Kidney (tissue), 22 donors: ENCODE measurements at places on chromosomes 3 and 15. TPM values are rescaled to one million over a fixed set of nuclear protein-coding genes. Genes with fewer than 3 reads are reported as not detected.
A peak's percentile ranks its signal among the peaks of the same experiment; 100 is the strongest.

- H3K27me3 ChIP-seq, result no peaks in the 10 kb centered on the region
- H3K27ac ChIP-seq, result no peak overlapping the region
- no peak overlapping the region for H3K4me3 ChIP-seq
- no peak for DNase-seq
- no peaks in the 10 kb centered on the region for H3K4me1 ChIP-seq
These were observed 38.8 kb downstream of the GADL1 start for GRCh38 chr3:30855400-30856292.

DNA sequence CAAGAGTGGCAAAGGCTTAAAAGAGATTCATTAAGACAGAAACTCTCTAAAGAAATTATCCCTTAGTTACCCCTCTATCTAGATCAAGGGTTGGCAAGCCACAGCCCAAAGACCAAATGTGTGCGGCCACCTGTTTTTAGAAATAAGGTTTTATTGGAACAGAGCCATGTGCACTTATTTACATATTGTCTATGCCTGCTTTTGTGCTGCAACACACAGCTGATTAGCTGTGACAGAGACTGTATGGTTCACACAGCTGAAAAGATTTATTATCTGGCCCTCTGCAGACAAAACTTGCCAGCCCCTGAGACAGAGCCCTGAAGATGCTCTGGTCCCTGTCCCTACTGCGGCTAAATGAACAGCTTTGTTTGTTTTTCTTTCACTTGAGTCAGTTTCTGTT lies 88.1 kb downstream of the ADAMTS9 start:
- no peak for DNase-seq
- H3K4me3 ChIP-seq, result no peak overlapping the region
- H3K4me1 ChIP-seq, result no peaks in the 10 kb centered on the region

The CDCP1 gene
- total RNA-seq, result 39.6 TPM

The KBTBD13 gene
- 0.06 TPM for total RNA-seq

GRCh38 chr3:70180664-70181063 lies 131.8 kb downstream of the MDFIC2 start:
- H3K36me3 ChIP-seq, result no peaks in the 10 kb centered on the region
- H3K27ac ChIP-seq, result no peak overlapping the region
- H3K4me1 ChIP-seq, result no peaks in the 10 kb centered on the region
- no peak overlapping the region for H3K4me3 ChIP-seq
- no peaks in the 10 kb centered on the region for H3K27me3 ChIP-seq
- no peak for DNase-seq

GRCh38 chr3:171184372-171184771 lies 157.9 kb upstream of the SLC2A2 start:
- no peak overlapping the region for H3K27ac ChIP-seq
- H3K4me3 ChIP-seq, result no peak overlapping the region
- H3K4me1 ChIP-seq, result no peaks in the 10 kb centered on the region
- no peaks in the 10 kb centered on the region for H3K36me3 ChIP-seq
- no peak for DNase-seq

DNA sequence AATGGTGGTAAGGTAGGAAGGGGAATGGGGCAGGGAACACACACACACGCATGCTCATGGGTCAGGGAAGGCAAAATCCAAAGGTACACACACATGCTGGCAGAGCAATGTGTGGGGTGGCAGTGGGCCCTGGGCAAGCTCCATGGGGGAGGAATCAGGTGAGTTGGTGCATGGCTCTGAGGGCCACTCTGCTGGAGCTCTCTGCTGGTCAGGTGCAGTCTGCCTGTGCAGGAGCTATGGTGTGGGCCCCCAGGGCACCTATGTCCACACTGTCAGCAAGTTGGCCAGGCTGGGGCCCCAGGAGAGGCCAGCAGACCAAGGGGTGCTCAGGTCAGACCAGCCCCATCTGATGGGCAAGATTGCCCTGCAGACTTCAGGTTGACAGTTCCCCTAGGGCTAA lies 90.1 kb upstream of the GAP43 start:
- no peaks in the 10 kb centered on the region for H3K4me1 ChIP-seq
- no peak overlapping the region for H3K4me3 ChIP-seq
- no peaks in the 10 kb centered on the region for H3K27me3 ChIP-seq
- no peaks in the 10 kb centered on the region for H3K36me3 ChIP-seq
- H3K27ac ChIP-seq, result no peak overlapping the region
- DNase-seq, result no peak

The FRG2C gene
- not detected for total RNA-seq

DNA sequence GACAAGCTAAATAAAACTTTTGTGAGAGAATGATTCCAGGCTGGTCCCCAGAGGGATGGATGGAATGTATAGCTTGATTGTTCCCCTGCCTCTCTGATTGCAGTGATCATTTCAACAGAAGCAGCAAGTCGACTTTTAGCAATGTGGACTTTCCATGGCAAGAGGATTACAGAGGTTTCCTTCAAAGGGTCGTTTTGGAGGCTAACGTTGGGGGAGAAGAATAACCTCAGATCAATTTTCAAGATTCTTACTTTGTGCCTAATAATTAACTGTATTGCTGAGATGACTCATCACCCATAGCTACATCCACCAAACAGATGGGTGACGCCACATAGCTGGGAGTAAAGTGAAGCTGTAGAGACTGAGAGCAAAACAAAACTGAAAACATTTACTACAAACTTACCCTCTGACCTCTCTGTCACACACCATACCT lies 79.9 kb downstream of the GTPBP8 start:
- no peaks in the 10 kb centered on the region for H3K4me1 ChIP-seq
- H3K4me3 ChIP-seq, result no peak overlapping the region
- no peaks in the 10 kb centered on the region for H3K27me3 ChIP-seq

The SLC12A1 gene
- 201 TPM for total RNA-seq

DNA sequence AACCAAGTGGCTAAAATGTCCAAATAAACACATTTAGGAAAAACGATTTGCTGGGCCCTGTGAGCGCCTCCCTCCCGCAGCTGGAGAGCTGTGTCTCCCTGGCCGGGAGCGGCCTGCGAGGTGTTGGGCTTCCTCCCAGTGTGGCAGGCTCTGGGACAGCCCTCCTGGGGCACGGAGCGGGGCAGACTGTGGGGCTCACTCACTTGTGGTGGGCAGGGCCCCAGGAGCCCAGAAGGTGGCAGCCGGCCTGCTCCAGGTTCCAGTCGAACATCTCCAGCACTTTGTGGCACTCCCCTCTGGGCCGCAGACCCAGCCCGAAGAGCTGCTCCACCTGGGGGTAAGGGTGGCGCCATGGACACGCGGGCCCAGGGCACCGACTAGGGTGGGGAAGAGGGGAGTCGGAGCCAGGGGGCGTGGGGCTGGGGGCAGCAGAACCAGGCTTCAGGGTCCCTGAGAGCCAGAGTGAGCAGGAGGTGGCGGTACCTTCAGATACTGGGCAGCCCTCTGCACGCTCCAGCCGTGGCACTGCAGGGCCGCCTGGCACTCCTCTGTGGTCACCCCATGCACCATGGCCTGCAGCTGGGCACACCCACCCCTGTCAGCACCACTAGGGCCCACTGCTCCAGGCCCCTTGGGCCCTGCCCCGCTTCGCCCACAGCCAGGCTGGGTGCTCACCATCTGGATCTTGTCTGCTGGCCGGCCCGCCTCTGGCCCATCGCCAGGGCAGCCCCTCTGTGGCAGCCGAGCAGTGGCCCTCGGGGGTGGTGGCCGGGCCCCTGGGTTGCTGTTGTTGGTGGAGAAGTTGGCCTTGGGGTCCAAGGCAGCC lies 41.5 kb downstream of the TNK2 start:
- H3K4me1 ChIP-seq, result no peaks in the 10 kb centered on the region
- H3K4me3 ChIP-seq, result no peak overlapping the region
- peak; percentile 69 for DNase-seq
- H3K27me3 ChIP-seq, result no peaks in the 10 kb centered on the region
